ENCODE measurements at places on chromosomes 16 and 17. TPM values are rescaled to one million over a fixed set of nuclear protein-coding genes. Genes with fewer than 3 reads are reported as not detected.

DNA sequence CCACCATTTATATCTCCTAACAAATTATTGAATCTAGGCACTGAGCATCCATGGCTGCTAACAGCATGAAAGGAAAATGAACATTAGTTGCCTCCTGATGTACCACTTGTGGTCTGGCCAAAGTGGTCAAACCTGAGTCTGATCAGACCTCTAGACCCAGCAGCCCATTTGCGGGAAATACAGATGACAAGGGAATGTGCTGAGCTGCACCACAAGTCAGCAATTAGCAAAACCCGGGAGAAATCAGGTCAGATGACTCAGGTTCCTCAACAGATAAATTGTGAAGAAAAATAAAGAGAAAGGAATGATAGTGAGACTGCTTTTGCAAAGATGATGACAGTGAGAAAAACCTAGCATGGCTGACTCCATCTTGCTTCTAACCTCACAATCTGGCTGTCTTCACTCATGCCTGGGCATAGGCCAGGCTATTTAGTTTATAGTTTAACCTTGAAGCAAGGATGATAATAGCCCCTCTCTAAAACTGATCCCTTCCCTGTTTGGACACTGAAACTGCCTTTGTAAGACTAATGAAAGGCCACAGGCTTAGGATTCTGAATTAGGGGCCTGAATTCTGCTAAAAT is 142.7 kb upstream of the ASIC2 start:
- no peaks in the 10 kb centered on the region for H3K4me1 ChIP-seq
- no peak overlapping the region for H3K27ac ChIP-seq
- no peak for DNase-seq
- H3K36me3 ChIP-seq, result no peaks in the 10 kb centered on the region
- H3K27me3 ChIP-seq, result no peaks in the 10 kb centered on the region

Gene GAST
- not detected for total RNA-seq

DNA sequence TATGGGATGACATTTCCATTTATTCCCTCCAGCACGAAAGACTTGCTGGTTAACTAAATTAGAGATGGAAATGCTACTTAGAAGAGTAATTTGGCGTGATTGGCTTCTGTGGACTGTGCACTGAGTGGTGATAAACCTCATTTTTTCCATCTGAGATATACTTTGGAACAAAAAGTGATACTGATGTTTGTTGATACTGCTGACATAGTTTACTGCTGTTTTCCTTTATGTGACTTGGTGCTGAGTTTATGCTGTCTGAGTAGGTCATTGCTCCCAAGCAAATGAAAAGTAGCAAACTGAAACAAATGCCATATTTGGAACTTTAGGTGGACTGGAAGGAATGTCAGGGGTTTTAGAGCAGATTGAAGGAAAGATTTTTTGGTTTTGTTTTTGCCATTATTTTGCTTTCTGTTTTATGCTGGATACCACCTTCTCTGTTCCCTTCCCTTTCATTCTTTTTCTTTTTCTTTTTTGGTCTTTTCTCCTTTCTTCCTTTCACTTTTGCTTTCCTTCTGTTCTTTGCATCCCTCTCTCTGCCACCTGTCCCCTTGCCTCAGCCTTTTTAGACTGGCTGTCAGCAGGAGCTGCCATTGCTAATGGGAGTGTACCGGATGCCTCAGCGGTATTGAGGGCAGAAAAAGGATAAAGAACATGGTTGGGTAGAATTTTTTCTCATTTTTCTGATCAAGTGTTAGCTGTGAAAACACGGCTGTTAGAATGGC is 41.8 kb downstream of the NUP93 start:
- no peaks in the 10 kb centered on the region for H3K36me3 ChIP-seq
- no peak overlapping the region for H3K4me3 ChIP-seq
- H3K27ac ChIP-seq, result no peak overlapping the region
- no peaks in the 10 kb centered on the region for H3K4me1 ChIP-seq
- no peaks in the 10 kb centered on the region for H3K27me3 ChIP-seq

- no peaks in the 10 kb centered on the region for H3K27me3 ChIP-seq
- H3K4me3 ChIP-seq, result no peak overlapping the region
- H3K36me3 ChIP-seq, result no peaks in the 10 kb centered on the region
- peaks cover 16% of the 10 kb centered on the region for H3K4me1 ChIP-seq
These were observed 48.6 kb downstream of the CMIP start for GRCh38 chr16:81492965-81493754.

- DNase-seq, result no peak
- no peaks in the 10 kb centered on the region for H3K4me1 ChIP-seq
These were observed 21.2 kb downstream of the C1QTNF1 start for GRCh38 chr17:79045001-79045729.

- no peaks in the 10 kb centered on the region for H3K27me3 ChIP-seq
- no peak overlapping the region for H3K27ac ChIP-seq
- DNase-seq, result no peak
- H3K4me3 ChIP-seq, result no peak overlapping the region
- H3K36me3 ChIP-seq, result no peaks in the 10 kb centered on the region
These were observed 3.3 kb upstream of the SLFN12L start for GRCh38 chr17:35540589-35541404.

Gene PRR11
- total RNA-seq, result 89.9 TPM

DNA sequence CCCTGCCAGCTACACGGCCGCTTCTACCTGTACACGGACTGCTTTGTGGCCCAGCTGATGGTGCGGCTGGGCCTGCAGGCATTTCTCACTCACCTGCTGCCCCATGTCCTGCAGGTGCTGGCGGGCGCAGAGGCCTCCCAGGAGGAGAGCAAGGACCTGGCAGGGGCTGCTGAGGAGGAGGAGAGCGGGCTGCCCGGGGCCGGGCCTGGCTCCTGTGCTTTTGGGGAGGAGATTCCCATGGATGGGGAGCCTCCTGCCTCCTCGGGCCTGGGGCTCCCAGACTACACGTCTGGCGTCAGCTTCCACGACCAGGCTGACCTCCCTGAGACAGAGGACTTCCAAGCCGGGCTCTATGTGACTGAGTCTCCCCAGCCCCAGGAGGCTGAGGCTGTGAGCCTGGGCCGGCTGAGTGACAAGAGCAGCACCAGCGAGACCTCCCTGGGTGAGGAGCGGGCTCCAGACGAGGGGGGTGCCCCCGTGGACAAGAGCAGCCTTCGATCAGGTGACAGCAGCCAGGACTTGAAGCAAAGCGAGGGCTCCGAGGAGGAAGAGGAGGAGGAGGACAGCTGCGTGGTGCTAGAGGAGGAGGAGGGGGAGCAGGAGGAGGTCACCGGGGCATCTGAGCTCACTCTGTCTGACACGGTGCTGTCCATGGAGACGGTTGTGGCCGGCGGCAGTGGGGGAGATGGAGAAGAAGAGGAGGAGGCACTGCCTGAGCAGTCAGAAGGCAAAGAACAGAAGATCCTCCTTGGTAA is 3.5 kb downstream of the WDR81 start:
- no peak for DNase-seq
- H3K4me1 ChIP-seq, result peaks cover 7% of the 10 kb centered on the region
- peaks cover 2% of the 10 kb centered on the region for H3K36me3 ChIP-seq
- H3K27ac ChIP-seq, result no peak overlapping the region

GRCh38 chr17:17575360-17576251 is 15.9 kb downstream of the PEMT start:
- no peak overlapping the region for H3K27ac ChIP-seq
- peaks cover 7% of the 10 kb centered on the region for H3K4me1 ChIP-seq
- H3K36me3 ChIP-seq, result no peaks in the 10 kb centered on the region
- no peak overlapping the region for H3K4me3 ChIP-seq
- H3K27me3 ChIP-seq, result no peaks in the 10 kb centered on the region
- DNase-seq, result no peak

- H3K27ac ChIP-seq, result no peak overlapping the region
- H3K36me3 ChIP-seq, result no peaks in the 10 kb centered on the region
- H3K4me3 ChIP-seq, result no peak overlapping the region
These were observed 110.2 kb upstream of the NLRP1 start for GRCh38 chr17:5694551-5694950.

GRCh38 chr16:66519482-66520373 is 30.2 kb downstream of the TK2 start:
- H3K27ac ChIP-seq, result no peak overlapping the region
- H3K36me3 ChIP-seq, result no peaks in the 10 kb centered on the region
- no peaks in the 10 kb centered on the region for H3K27me3 ChIP-seq
- H3K4me1 ChIP-seq, result peaks cover 19% of the 10 kb centered on the region
- no peak for DNase-seq

GRCh38 chr16:65740711-65741110 is 618.8 kb upstream of the CDH11 start:
- DNase-seq, result no peak
- H3K27ac ChIP-seq, result no peak overlapping the region
- H3K27me3 ChIP-seq, result no peaks in the 10 kb centered on the region
- H3K36me3 ChIP-seq, result no peaks in the 10 kb centered on the region

- peaks cover 61% of the 10 kb centered on the region for H3K4me1 ChIP-seq
- peak; percentile 84 for DNase-seq
- H3K27me3 ChIP-seq, result no peaks in the 10 kb centered on the region
- H3K36me3 ChIP-seq, result peaks cover 13% of the 10 kb centered on the region
- H3K27ac ChIP-seq, result peak overlapping the region; percentile 67
These were observed 12.4 kb upstream of the SUPT4H1 start for GRCh38 chr17:58364270-58364942.

DNA sequence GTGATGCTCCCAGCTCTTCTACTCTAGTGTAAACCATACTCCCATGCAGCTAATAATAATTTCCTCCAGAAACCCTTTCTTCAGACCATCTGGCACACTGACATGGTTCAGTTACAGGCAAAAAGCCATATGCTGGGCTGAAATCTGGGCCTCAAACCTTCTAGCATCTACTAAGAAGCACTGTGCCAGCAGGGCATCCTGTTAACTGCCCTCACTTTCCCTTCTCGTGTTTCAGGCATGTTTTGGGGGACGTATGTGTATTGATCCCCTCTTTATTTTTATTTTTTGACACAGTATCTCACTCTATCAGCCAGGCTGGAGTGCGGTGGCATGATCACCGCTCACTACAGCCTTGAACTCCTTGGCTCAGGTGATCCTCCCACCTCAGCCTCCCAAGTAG is 33.3 kb downstream of the STAT5A start:
- DNase-seq, result no peak
- H3K4me1 ChIP-seq, result peaks cover 33% of the 10 kb centered on the region
- H3K27ac ChIP-seq, result no peak overlapping the region
- no peaks in the 10 kb centered on the region for H3K27me3 ChIP-seq
- H3K4me3 ChIP-seq, result no peak overlapping the region
- peaks cover 1% of the 10 kb centered on the region for H3K36me3 ChIP-seq

GRCh38 chr17:78144147-78144719 is 2.0 kb upstream of the C17orf99 start:
- no peak overlapping the region for H3K4me3 ChIP-seq

- H3K4me1 ChIP-seq, result peaks cover 4% of the 10 kb centered on the region
- DNase-seq, result no peak
- no peaks in the 10 kb centered on the region for H3K27me3 ChIP-seq
- no peaks in the 10 kb centered on the region for H3K36me3 ChIP-seq
- H3K27ac ChIP-seq, result no peak overlapping the region
- no peak overlapping the region for H3K4me3 ChIP-seq
These were observed 78.6 kb upstream of the CREBBP start for GRCh38 chr16:3959148-3959547.
